ENCODE measurements at places on chromosomes 4 and X. TPM values are rescaled to one million over a fixed set of nuclear protein-coding genes. Genes with fewer than 3 reads are reported as not detected.

GABRE gene
- 6.5 TPM for polyA plus RNA-seq

DNA sequence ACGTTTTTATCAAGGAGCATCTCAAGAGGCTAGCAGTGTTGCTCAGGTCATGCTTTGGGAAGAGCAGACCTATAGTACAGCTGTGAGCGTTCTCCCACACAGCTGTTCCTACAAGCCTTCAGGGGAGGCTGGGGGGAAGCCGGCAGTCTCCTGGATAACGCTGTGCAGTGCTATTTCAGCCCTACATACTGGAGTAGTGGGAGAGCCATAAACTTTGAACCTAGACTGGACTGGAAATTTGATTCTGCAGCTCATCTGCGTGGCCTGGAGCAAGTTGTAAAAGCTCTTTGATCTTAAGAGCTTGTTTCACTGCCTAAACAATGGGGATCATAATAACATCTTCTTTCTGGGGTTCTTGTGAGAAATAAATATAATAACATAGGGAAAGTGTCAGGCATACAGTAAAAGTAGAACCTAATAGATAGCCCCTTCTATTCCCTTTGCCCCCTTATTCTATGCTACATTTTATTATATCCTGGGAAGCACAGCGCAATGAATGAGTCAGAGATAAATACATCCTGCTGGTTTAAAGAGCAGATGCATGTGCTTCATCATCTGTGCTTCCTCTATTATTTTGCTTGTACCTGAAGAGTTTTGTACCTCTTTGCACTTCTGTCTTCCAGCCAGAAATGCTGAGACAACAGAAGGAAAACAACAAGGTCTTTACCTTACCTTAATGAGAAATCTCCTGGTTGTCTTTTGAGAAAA lies 14.7 kb upstream of the AMBN start:
- no peak for DNase-seq

DNA sequence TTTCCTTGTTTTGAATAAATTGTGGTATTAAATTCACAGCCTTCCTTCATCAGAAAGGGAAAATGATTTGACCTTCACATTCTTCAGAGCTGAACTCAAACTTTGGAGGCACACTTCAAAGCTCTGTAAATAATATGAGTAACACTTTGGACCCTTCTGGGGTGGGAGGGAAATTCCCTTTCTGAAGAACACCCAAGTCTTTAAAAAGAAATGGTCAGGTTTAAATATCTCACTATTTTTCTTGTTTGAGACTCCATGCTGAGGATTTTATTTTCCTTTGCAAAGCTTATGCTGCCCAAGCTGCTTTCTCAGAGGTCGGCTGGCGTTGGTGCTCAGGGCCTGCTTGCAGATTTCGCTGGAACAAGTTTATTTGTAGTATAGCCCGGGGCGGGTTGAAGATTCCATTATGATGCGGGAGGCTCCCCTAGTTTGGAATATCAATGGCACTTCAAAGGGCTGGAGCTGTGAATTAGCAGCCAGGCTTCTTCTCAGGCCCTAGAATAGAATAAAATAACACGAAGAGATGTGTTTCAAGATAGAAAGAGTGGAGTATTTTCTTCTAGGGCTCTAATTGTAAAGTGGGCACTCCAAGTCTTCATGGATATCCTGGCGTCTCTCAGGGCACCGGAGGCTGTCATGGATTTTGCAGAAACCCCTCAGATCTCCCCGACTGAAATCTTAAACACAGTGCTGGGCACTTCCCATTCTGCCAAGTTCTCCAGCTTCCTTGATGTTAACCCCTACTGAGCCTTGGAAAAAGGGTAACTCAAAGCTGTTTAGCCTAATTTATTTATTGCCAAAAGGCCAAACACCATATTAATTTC lies 315.6 kb downstream of the GPAT3 start:
- no peak for DNase-seq

GRCh38 chr4:7384929-7385890 lies 49.5 kb downstream of the PSAPL1 start:
- no peak for DNase-seq

DNA sequence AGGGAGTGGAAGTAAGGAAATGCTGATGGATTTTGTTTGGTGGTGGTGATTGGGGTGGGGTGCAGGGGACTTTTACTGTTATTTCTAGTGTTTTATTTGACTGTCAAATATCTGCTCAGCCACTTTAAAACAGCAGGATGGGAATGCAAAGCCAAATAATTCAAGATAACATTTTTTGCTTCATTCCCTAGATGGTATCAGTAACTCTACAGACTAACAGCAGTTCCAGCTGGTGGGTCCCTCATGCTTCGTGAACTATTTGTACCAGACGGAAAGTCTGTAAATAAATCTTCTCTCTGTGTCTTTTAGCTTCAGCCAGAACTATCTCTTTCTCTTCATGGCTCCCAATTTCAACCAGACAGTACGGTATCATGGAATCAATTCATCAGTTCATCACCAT lies 27.5 kb downstream of the GPR143 start:
- peak; percentile 27 for DNase-seq

DNA sequence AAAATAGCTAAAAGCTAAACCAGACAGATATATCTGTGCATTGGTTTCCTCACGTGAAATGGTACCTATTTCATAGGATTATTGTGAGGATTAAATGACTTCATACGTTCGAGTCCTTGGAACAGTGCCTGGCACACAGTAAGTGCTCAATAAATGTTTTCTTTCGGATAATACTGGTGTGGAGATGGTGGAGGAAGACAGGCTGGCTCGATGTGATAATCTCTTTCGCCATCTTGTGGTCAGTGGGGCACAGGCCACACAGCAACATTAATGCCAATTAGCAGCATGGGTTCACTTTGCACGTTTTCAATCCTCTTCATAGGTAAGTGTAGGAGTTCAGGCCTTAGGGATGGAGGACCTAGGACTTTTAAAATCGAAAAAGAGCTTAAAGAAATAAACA lies 9.3 kb downstream of the PAGE4 start:
- DNase-seq, result peak; percentile 29

HSFX2 gene
- polyA plus RNA-seq, result 0.24 TPM

- no peak for DNase-seq
Measured at GRCh38 chr4:139438141-139438540, 15.8 kb upstream of the RAB33B start.

ZAR1 gene
- polyA plus RNA-seq, result not detected

TEC gene
- polyA plus RNA-seq, result 4.8 TPM

GRCh38 chr4:10656988-10657387 lies 27.6 kb downstream of the CLNK start:
- DNase-seq, result peak; percentile 47

DNA sequence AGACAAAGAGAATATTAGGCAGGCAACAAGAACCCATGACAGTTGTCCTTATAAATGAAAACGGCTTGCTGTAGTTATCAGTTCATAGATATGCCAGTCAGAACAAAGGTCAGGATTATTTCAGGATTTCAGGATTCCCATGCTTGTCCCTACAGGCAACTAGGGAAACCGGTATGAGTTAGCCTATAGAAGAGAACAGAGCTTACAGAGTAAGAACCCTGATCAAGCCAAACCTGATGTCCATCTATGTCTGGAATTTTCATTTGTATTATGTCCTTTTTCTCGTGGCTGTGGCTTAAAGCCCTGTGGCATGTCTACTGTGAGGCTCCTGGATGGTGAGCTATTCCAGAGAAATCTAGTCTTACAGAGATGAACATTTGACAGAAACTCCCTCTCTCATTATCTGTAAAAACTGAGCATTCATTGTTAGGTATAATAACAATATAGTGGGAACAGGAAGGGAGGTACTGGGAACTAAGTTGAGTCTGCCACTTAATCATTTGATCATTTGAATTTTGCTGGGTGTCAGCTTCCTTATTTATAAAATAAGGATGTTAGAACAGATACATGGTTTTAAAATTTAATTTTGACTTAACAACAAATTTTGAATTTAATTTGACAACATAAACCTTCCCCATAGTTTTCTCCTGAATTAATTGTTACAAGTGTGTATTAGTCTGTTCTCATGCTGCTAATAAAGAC lies 129.5 kb upstream of the KLF3 start:
- DNase-seq, result no peak

DNA sequence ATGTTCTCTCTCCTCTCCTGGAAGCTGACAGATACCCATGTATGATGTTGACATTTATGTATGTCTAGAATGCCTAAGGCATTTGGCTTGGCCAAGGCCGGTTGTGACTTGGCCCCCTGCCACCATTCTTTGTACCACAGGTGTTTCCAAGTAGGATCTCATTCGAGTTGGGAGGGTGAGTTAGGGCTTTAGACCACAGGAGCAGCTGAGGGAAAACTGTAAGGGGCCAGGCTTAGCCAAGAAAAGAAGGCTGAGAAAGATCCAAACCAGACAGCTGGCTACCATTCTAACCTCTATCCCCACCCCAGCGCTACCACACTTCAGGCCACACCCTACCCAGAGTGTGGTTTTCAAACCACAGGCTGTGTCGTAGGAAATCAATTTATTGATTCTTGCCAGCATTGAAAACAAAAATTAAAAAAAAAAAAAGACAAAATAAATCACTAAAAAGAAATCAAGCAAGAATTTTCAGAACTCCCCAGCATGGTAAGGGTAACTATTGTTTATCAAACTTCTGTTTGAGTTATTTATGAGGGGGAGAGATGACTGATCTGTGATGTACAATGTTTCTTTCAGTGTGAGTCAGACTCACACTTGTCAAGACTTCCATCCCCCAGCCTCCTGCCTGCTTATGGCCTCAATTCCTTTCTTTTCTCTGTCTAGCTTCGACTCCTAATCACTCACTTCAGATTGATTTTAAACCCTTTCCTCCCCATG lies 9.9 kb downstream of the TMSB4X start:
- no peak for DNase-seq

- DNase-seq, result no peak
Measured at GRCh38 chr4:147340591-147341120, 140.2 kb upstream of the EDNRA start.

DMRTC1B gene
- 5.8 TPM for polyA plus RNA-seq

SHROOM4 gene
- polyA plus RNA-seq, result 14.6 TPM

DNA sequence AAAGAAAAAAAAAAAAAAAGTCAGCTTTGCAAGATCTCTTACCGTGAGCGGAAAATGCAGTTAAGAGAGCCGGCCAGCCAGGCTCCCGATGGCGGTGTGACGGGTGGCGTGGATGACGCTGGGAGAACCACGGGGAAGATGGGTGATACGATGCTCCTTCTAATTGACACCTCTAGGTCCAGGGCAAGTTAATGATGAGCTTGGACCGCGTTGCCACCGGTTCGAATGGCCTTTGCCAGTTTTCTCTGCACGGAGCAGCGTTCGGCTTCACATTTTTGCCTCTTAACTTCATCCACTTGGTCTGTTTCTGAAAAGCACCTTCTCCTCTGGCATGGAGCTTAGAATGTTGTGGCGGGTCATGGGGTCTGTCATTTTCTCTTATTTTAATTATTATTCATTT lies 33.2 kb downstream of the SHOX start:
- no peak for DNase-seq

- DNase-seq, result no peak
Measured at GRCh38 chr4:185925910-185926360, 113.9 kb upstream of the SORBS2 start.

CENPI gene
- polyA plus RNA-seq, result 7.9 TPM

TLR6 gene
- polyA plus RNA-seq, result 0.78 TPM

GRCh38 chr4:183816882-183817509 lies 88.1 kb upstream of the STOX2 start:
- no peak for DNase-seq

PAK3 gene
- 7.0 TPM for polyA plus RNA-seq

PRICKLE3 gene
- 4.7 TPM for polyA plus RNA-seq

AP1S2 gene
- polyA plus RNA-seq, result 49.5 TPM

GRCh38 chr4:155615081-155615887 lies 51.4 kb upstream of the GUCY1A1 start:
- DNase-seq, result no peak

DNA sequence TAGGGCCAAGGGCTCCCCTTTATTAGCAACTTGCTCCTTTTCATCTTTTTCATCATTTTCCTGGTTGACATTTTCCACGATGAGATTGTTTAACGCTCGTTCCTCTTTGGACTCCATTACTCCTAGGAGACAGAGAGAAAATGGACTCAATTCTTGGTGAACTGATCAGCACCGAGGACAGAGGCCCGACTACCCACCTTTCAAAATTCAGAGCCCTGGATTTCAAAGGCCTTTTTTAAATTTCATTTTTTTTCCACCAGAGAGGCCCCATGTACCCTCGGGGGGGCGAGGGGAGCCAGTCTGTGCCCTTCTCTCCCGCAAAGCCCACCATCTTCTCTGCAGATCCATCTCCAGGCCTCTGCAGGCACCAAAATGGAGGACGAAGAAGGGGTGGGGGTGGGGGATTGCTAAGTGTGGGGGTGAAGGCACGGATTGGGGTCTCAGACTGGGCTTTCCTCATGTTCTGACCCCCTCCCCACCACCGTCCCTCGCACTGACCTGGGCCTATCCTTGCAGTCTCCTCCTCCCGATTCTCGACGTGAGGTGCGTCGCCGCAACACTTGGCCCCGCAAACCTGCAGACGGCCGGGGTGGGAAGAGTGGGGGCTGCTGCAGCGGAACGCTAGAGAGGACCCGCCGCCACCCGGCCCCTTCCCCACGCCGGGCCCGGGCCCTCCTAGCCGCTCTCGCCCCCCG lies 783 bp downstream of the BEX2 start:
- DNase-seq, result no peak

- DNase-seq, result no peak
Measured at GRCh38 chr4:167943872-167944505, 148.3 kb upstream of the ANXA10 start.

GRCh38 chrX:30905321-30905720 lies 16.3 kb upstream of the TAB3 start:
- no peak for DNase-seq

DNA sequence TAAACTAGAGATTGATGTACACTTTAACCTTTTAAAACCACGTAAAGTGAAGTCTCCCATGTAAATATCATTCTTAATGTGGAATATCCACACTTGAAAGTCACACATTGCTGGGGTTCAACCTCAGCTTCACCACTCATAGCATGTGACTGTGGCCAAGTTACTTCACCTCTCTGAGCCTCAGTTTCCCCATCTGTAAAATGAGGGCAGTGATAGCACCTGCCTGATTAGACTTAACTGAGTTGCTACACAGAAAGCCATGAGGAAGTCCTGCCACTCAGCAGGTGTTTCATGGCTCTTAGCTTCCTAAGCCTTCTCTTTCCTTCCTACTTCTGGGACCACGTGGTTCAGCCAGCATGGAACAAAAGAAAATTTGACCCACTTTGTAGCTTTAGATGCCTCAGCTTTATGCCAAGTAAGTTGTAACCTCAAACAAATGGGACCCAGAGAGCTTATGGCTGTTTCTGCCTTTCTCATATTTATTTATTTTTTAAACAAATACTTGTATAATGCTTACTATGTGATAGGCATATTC lies 277.3 kb upstream of the KLF3 start:
- DNase-seq, result no peak

GRCh38 chrX:17744896-17745523 lies 7.7 kb downstream of the SCML1 start:
- no peak for DNase-seq

DNA sequence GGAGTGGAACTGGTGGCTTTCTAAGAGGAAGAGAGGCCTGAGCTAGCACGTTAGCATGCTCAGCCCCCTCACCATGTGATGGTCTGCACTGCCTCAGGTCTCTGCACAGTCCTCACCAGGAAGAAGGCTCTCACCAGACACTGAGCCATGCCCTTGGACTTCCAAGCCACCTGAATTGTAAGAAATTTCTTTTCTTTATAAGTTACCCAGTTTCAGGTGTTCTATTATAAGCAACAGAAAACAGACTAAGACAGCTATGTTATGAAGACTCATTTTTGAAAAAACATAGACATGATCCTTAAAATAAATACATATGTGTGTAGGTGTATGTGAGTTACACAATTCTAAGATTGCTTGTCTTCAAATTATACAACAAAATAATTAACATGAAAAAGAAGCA lies 74.7 kb downstream of the CEP44 start:
- no peak for DNase-seq

- no peak for DNase-seq
Measured at GRCh38 chr4:99033956-99034355, 38.4 kb downstream of the METAP1 start.

DUX4 gene
- polyA plus RNA-seq, result 0.33 TPM
